ENCODE measurements at places on chromosomes 3 and 15.
A peak's percentile ranks its signal among the peaks of the same experiment; 100 is the strongest.

GRCh38 chr3:66761093-66761780, 236.9 kb upstream of the KBTBD8 start:
- no peak for DNase-seq

DNA sequence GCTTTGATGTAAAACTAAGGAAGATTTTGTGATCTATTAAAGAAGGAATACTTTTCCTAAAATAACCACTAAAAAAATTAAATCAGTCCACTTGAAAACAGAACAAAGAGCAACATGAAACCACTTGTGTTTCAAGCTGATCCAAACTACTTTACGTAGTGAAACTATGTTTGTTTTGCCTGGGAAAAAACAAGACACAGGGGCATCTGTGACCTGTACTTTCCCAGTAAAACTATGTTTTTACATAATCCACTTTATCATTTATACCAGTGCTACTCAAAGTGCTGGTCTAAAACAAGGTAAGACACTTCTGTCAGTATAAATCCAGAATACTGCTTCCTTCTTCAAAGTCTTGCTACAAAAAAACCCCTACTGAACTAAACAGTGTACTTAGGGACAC, 56.7 kb downstream of the SPG11 start:
- DNase-seq = no peak

- no peak for DNase-seq
Observed at GRCh38 chr3:55601366-55602080, 114.4 kb upstream of the WNT5A start.

GRCh38 chr15:89657686-89658200, 2.5 kb upstream of the KIF7 start:
- peak; percentile 62 for DNase-seq

- DNase-seq = peak; percentile 73
Observed at GRCh38 chr3:172749230-172749965, 1.1 kb upstream of the ECT2 start.

DNA sequence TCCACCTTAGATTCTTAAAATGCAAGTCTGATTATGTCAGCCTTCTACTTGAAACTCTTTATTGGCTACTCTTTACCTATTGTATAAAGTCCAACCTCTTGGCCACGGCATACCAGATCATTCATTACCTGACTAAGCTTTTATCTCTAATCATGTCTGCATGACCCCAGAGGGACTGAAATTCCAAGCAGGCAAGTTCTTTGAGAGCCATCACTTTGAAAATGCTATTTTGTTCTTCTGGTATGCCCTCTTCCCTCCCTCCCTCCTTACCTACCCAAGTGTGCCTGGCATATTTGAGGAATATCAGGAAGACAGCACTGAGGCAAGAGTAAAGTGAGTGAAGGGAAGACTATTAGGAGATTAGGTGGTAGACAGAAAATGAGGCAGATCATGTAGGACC, 57.5 kb downstream of the KCNMB2 start:
- no peak for DNase-seq

DNA sequence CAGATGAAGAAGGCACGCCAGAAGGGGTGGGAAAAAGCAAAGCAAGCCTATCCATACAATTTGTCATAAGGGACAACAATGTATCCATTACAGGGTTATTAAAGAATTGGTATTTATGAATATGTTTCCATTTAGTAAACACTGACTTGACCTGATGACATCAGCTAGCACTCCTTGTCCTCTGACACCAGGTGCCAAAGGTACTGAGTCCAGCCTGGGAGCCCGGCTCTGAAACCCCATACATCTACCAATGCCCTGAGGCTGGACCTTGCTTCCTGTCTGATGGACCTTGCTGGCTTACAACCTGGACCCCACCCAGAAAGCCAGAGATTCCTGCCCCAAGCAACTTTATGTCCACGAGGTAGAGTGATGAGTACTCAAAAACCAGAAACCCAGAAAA, 263.0 kb upstream of the ATP11B start:
- no peak for DNase-seq

- no peak for DNase-seq
Observed at GRCh38 chr3:122019493-122019892, 2.6 kb downstream of the ILDR1 start.

- DNase-seq = no peak
Observed at GRCh38 chr3:78846718-78847117, 921.1 kb downstream of the ROBO1 start.

GRCh38 chr15:34665498-34666116, 82.2 kb upstream of the GOLGA8B start:
- peak; percentile 31 for DNase-seq

- DNase-seq = peak; percentile 97
Observed at GRCh38 chr15:80778964-80779657, at the start of gene CEMIP. Gene CEMIP (plus strand): TSS chr15:80779370. CDS start chr15:80873880, 94,510 bp downstream.

DNA sequence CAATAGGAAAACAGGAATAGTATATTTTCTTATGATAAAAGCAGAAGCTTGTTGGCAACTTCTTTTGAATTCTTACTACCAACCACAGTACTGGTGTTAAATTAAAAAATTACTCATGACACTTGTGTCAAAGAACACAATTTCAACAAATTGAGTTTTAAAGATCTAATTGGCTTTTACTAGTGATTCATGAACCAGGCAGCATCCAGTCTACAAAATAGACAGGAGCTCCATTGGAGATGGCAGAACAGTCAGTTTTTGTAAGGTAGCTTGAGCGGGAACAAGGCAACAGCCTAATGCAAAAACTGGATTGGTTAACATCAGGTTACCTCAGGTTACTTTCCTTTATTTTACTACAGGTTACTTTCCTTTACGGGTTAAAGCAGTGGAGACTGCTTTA, 181.3 kb upstream of the THBS1 start:
- DNase-seq = no peak

- no peak for DNase-seq
Observed at GRCh38 chr3:81761904-81762580, 597 bp upstream of the GBE1 start.

- no peak for DNase-seq
Observed at GRCh38 chr3:114933407-114933806, 213.7 kb downstream of the ZBTB20 start.

GRCh38 chr15:63414474-63415120, 33.0 kb upstream of the CA12 start:
- peak; percentile 43 for DNase-seq

DNA sequence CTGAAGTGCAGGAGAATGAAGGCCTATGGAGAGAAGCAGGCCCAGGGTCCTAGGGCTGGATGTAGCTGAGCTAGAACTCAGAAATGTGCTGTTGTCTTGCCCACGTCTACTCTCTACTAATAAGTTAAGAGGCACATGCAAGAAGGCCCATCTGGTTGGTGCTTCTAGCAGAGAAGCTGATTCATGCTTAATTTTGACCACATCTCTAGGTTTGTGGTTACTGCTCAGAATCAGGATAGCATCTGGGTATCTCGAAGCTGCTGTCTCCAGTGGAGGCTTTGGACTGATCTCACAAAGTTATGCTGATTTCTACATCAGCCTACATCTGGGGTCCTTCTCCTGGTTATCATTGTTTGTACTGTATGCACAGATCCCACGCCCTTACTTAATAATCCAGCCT, 87.3 kb downstream of the CACNA1D start:
- DNase-seq = no peak

DNA sequence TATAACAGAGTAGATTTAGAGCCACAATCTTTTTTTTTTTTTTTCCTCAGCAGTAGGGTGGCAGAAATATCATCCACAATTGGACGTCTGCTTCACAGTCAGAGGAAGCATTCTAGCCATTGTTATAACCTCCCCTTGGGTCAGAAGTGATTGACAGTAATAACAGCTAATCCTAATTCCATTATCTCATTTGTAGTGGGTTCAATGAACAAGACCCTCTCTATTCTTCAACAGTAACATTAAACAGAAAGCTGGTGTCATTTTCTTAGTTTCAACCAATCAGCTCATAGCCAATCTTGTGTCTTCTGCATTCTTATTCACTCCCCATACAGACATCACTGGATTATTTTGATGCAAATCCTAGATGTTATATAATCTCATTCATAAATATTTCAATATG, 44.6 kb downstream of the QTRT2 start:
- DNase-seq = no peak

DNA sequence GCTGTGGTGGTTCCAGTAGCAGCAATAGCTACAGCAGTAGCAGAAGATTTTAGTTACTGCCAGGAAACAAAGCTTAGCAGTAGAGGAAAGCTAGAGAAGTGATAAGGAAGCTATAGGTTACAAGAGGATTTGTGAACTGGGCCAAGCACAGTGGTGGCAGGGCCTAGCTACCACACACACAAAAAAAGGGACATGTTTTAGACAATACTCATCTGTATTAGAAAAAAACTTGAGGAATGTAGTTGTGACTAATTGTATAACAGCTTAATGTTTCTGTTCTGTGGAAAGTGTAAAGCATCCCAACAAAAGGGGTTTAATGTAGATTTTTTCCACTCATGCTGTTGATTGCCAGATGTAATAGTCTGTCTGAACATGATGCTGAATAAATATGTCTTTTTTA, 29.9 kb upstream of the PFN2 start:
- no peak for DNase-seq

DNA sequence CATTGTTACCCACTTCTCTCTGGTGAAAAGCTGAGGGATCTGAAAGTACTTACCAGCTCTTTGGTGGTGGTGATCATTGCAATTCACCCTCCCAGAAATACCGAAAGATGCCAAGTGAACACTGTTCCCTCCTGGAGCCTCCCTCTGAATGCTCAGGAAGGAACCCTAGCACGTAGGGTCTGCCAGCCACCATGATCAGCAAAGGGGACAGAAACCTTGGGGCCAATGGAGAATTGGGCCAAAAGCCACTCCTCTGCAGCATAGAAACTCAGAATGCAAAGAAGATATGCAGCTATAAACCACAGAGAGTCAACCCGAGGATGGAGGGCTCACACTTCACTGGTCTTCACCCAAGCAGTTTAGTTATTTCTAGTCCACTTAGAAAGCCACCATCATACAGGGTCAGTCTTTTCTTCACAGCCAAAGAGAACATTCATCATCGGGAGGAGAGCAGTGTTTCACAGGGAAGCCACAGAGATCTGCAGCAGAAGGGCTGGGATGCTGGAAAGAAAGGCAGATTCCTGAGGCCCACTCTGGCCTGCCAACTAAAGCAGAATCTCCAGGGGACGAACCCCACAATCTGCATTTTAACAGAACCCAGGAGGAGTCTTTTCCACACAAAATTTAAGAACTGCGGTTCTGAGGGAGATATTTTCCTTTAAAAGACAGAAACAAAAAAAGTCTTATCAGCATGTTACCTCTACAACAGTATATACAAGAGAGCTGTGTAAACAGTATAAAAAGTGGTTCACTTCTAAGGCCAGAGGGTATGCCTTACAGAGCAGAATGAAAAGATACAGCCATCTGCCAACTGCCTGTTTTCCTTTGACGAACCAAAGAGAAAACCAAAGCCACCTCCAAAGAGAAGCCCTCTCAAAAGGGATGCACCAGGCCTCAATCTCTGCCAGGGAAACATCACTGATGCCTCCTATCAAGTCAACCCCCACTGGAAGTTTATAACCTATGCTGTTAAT, 11.3 kb downstream of the TBC1D2B start:
- no peak for DNase-seq

DNA sequence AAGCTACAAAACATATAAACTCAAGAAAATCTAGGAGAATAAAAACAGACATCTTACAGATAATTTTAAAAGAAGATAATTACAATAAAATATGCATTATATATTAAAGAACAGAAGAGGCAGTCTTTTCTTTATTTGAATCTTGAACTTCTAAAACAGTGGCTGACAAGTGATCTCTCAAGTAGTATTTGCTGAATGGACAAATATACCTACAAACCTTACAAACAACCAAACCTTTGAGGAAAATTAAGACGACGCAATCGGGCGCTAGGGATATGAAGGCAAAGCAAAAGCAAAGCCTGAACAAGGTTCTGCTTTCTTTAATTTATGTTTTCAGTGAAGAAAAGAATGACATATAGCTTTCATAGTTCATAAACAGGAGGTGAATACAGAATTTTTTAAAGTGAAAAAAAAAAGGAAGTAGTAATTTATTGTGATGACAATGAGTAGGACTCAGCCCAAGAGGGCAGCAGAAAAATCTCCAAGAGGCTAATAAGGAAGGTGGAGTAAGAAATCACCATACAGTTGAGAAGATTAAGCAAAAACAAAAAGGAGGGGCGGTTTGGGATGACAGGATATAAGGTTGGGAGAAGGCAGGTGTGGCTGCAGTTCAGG, 347.8 kb downstream of the TBC1D5 start:
- DNase-seq = no peak

DNA sequence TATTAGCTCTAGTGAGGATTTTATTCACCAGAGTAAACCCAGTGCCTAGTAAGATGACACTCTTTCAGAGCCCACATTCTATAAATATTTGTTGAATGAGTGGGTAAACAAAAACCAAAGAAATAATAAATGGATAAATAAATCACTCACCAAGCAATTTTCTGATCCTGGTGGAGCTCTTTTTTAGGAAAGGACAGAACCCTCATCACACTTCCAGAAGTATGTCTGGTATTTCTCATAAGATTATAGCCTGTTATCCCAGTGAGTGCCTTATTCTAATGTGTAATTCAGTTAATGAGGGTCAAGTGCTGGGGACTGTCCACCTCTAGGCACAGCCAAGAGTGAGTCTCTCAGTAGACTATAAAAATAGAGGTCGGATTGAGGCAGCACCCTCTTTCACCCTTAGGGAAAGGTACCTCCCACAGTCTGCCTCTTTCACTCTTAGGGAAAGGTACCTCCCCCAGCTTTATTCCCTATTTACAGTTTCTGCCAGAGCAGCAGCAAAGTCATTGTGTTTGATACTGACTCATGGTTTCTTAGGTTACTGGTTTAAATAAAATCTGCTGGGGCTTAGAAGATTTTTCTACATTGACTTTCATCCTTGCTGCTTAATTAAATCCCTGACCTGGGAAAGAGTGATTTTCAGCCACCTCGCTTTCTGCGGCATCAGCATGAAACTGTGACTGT, 145.0 kb downstream of the STAC start:
- DNase-seq = no peak

DNA sequence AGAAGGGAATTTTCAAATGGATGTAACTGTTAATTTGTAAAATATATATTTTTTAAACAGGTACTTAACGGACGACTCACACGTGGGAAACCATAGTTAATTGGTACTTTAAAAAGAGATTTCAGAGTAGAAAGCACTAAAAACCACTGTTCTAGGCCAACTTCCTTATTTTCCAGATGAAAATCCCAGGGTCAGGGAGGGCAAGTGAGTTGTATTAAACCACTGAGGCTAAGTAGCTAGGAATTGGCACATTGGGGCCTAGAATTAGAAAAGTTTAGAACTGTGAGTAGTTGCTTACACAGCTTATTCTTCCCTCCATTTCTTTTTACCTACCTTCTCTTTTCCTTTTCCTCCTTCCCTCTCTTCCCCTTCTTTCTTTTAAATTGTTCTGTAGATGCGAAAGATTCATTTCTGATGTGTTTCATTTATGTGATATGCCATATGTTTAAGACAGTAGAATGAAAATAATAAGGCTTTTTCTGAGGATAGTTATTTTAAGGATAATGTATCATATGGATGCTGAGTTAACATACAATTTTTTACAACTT, 4.1 kb upstream of the UTS2B start:
- no peak for DNase-seq

All from osteoblast (primary cell).